Nucleus accumbens (tissue), 56 donors: ENCODE measurements at places on chromosomes 4 and X.

DNA sequence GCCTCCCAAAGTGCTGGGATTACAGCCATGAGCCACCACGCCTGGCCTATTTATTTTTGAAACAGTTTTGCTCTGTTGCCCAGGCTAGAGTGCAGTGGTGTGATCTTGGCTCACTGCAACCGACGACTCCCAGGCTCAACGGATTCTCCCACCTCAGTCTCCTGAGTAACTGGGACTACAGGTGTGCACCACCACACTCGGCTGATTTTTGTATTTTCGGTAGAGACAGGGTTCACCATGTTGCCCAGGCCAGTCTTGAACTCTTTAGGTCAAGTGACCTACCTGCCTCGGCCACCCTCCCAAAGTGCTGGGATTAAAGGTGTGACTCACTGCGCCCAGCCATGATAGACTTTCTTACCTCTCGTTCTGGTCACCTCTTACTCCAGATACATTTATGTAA lies 124.0 kb downstream of the UBE2K start:
- DNase-seq = no peak

GRCh38 chr4:139963708-139964107 lies 190.3 kb downstream of the MAML3 start:
- DNase-seq = no peak

DNA sequence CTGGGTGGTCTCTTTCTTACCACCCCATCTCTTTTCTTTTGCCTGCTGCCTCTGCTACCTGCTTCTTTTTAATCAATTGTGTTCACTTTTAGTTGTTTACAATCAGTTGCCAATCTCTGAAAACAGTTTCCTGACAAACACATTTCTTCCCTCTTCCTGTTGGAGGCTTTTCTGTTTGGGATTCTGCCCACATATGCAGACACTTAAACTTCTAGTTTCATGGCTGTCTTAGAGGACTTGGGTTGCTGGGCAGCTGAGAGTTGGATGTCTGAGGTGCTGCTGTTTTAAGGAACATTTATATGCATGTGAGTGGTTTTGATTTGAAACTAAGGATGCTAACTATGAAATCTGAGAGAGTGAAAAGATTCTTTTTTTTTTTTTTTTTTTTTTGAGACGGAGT lies 112.3 kb upstream of the LIMCH1 start:
- DNase-seq = no peak

- no peak for DNase-seq
These were observed 179.5 kb downstream of the HNRNPD start for GRCh38 chr4:82194329-82194728.

GRCh38 chr4:67674098-67674497 lies 26.9 kb downstream of the UBA6 start:
- no peak for DNase-seq

GRCh38 chr4:75321484-75321883 lies 192.7 kb downstream of the RCHY1 start:
- no peak for DNase-seq

GRCh38 chrX:30153175-30153880 lies 62.0 kb upstream of the MAGEB2 start:
- DNase-seq = no peak

- no peak for DNase-seq
These were observed 117.3 kb upstream of the TSPAN5 start for GRCh38 chr4:98775672-98776071.

GRCh38 chrX:93985344-93986307 lies 311.6 kb downstream of the FAM133A start:
- DNase-seq = no peak

- no peak for DNase-seq
These were observed 12.5 kb upstream of the RAB28 start for GRCh38 chr4:13496605-13497004.

DNA sequence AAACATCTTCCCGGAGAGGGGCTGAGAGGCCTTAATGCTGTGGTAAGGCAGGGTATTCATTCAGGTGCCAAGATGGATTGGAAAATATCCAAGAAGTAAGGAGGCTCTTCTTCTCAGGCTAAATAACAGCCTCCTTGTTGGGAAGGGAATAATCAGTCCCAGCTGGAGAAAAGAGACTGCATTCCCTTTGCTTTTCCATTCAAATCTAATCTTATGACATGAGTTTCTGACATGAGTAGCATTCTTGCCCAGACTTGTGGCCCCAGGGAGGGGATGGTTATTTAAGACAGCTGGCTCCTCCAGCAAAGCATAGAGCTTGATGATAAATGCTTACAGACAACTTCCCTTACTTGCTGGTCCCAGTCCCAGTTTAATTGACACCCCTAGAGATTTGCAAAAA lies 98.3 kb downstream of the DCLK2 start:
- no peak for DNase-seq

DNA sequence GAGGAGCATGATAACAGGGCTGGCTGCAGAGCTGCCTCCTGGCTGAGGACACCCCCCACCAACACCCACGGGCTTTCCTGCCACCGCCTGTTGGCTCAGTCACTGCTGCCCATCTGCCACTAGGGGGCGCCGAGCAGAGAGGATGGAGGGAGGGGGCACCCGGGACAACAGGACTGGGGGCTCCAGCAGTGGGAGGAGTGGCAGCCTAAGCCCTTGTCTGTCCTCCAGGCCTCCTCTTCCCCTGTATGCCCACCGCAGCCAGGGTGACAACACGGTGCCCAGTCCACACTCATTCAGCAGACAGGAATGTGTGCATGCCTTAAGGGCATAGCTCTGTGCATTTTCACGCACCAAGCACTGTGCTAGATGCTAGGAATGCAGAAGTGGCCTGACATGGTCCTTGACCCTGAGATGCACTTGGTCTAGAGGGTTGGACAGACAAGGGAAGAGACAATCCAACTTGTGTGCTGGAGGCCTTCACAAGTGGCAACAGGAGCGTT lies 149.9 kb downstream of the AMMECR1 start:
- no peak for DNase-seq

- no peak for DNase-seq
These were observed 67.1 kb downstream of the MED28 start for GRCh38 chr4:17681281-17682221.

DNA sequence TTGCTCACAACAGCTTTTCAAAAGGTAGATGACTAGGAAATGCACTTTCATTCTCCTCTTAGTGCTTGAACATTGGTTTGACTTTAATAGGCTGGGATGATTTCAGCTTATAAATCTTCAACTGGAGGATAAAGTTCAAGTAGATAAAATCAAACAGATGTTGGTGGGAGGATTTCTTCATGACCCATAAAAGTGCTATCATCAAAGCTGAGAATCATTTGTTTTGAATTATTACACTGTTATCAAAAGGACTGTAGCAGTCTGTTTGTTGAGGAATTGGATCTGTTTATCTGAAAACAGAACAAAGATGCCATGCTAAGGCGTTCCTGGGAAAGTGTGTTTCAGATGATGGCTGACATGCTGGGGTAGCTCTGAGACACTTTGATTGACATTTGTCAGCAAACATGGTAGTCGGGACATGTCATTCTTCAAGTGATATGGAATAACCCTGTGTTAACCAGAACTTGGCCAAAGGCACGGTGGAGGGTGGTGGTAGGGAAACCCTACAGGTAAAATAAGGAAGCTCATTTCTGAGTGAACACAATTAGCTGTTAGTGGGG lies 304.0 kb upstream of the PITX2 start:
- DNase-seq = no peak
